ENCODE measurements at places on chromosomes 4 and X.

- peak; percentile 54 for DNase-seq
These were observed 13.0 kb upstream of the ODAPH start for GRCh38 chr4:75542824-75543223.

GRCh38 chr4:33386764-33387163 is 2666.6 kb downstream of the PCDH7 start:
- no peak for DNase-seq

DNA sequence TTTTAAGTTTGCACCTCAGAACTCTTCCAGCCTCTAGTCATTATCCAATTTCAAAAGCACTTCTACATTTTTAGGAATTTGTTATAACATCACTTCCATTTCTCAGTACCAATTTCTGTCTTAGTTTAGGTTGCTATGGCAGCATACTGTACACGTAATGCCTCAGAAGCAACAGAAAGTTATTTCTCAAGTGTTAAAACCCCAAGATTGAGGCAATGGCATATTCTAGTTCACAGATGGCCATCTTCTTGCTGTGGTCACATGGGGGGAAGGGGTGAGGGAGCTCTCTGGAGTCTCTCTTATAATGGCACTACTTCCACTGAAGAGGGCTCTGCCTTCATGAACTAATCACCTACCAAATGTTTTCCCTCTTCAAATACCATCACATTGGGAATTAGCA is 220.3 kb upstream of the CTSO start:
- DNase-seq, result no peak

GRCh38 chr4:4417886-4418285 is 31.0 kb downstream of the NSG1 start:
- no peak for DNase-seq

- DNase-seq, result peak; percentile 78
These were observed 9.6 kb downstream of the DRP2 start for GRCh38 chrX:101229170-101229569.

DNA sequence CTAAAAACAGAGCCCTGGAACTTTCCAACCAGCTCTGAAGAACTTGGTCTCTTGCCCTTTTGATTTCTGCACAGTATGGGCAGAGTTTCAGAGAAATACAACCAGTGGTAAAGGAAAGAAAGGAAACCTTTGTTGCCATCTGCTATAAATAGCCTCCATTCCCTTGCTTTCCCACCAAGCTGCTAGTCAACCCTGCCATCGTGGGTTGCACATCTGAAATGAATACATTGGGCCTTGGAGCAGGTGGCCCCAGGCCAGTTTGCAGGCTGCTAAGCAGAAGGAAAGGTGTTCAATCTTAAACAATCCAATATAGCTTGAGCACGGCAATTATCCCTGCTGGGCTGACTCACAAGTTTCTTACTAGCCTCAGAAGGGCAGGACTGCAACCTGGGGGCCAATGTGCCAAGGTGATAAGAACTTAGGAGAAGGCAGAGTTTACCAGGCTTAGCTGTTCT is 142.5 kb downstream of the PPARGC1A start:
- no peak for DNase-seq

GRCh38 chr4:186534056-186534455 is 21.3 kb downstream of the MTNR1A start:
- DNase-seq, result no peak

- DNase-seq, result peak; percentile 60
These were observed 93.0 kb upstream of the ARHGAP24 start for GRCh38 chr4:85381968-85382367.

DNA sequence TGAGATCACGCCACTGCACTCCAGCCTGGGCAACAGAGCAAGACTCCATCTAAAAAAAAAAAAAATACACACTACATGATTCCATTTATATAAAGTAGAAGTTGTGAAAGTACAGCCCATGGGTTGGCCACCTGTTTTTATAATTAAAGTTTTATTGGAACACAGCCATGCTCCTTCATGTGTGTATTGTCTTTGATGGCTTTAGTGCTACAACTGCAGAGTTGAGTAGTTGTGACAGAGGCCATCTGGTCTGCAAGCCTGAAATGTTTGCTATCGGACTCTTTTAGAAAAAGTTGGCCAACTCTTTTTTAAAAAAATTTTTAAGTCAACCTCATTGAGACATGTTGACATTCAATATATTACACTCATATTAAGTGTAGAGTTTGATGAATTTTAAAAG is 41.2 kb upstream of the DUSP21 start:
- no peak for DNase-seq

DNA sequence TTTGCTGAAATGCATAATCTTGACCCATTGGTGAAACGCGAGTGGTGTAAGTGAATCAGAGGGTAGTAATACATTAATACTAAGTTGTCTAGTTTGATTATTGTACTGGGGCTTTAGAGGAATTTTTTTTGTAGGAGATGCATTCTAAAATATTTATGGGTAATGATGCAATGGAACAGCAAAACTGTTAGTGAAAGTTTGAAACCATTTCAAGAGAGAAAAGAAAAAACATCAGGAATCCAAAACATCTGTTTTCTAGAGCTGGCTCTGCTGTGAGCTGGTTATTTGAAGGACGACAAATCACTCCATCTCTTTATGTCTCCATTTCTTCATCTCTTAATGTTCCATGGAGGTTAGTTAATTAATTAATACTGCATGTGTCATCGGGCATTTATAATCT is 351.9 kb upstream of the FAT1 start:
- DNase-seq, result no peak

DNA sequence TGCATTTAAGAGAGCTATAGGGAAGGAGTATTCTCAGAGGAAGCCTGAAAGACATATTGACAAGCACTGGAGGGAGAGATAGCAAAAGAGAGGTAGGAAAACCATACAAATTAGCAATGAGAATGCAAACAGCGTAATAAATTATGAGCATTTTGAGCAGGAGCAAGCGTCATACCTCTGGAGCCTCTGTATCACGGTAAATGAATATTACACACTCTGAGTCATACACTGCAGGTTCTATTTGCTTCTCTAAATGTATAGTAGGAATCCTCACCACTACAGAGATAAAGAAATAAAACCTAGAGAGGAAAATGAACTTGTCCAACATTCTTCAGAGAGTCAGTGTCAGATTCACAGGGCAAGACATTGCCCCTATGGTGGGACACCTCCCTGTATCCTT is 46.4 kb upstream of the GABRE start:
- no peak for DNase-seq

GRCh38 chr4:176011529-176011928 is 54.1 kb upstream of the WDR17 start:
- DNase-seq, result no peak

DNA sequence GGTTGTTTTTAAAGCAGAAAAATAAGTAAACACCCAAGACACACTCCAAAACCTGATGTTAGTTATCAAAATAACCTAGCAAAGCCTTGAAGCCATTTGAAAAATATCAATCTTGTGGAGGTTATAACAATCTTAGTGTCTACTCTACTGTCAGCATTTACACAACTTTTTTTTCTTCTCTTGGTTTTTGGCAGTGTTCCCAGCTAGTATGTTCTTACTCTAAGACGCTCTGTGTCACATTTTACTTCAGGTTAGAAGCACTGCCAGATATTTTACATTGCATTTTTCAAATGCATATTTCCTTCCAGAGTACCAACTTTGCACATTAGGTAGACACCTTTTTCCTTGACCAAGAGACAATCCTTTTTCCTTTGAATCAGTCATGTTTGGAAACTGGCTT is 114.0 kb upstream of the INPP4B start:
- DNase-seq, result no peak

- no peak for DNase-seq
These were observed 23.6 kb upstream of the VAMP7 start for GRCh38 chrX:155857561-155857960.

DNA sequence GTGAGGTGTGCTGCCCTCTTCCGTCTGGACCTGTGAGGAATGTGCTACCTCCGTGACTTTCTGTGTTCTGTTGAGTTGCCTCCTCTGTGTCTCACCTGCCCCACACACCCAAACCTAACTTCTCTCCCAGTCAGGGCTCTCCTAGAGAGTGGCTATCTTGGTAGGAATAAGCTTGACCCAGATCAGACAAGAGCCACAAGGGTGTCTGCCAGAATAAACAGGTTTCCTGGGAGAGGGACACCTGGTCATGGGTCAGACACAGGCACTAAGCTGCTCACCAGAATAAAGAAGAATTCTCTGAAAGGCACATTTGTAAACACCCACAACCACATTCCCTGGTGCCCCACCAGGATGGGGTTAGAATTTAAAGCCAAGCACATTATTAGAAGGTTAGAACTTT is 11.1 kb downstream of the ZNF182 start:
- no peak for DNase-seq

DNA sequence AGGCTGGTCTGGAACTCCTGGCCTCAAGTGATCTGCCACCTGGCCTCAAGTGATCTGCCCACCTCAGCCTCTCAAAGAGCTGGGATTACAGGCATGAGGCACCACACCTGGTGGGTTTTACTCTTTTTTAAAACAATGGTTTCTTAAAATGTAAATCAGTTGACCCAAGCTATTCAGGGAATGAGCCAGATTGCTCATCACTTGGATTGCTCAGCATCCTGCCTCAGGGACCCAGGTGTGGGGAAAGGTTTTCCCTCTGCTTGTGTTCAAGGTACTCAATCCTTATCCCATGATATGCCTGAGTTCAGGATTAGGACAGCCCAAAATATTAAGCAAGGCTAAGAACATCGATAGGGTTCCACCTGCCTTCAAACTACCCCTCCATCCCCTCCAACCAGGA is 67.4 kb downstream of the CHRNA9 start:
- DNase-seq, result no peak

GRCh38 chr4:148442832-148443511 is 758 bp upstream of the NR3C2 start:
- DNase-seq, result no peak

- DNase-seq, result no peak
These were observed 102.6 kb downstream of the IL1RAPL2 start for GRCh38 chrX:104668550-104668949.

- DNase-seq, result no peak
These were observed 25.9 kb upstream of the RBPJ start for GRCh38 chr4:26294904-26295303.

GRCh38 chr4:20591571-20591970 is 108.7 kb upstream of the PACRGL start:
- no peak for DNase-seq

GRCh38 chrX:68912113-68912512 is 83.3 kb downstream of the EFNB1 start:
- DNase-seq, result no peak

DNA sequence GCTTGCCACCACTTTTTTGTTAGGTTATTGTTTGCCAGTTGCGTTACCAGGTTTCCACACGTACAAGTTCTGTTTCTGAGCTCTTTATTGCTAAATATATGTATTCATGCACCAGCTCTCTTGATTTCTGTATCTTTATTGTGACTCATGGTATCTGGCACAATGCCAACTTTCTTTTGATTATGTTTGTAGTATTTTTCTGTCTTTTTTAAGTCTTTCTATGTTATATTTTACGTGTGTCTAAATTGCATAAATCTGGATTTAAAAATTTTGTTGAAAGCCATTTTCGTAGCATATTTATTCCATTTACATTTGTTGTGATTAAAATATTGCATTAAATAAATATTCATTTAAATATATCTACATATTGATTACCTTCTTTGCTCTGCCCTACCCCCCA is 73.8 kb downstream of the KDM6A start:
- no peak for DNase-seq

GRCh38 chrX:2546496-2546895 is 45.7 kb upstream of the DHRSX start:
- DNase-seq, result no peak

DNA sequence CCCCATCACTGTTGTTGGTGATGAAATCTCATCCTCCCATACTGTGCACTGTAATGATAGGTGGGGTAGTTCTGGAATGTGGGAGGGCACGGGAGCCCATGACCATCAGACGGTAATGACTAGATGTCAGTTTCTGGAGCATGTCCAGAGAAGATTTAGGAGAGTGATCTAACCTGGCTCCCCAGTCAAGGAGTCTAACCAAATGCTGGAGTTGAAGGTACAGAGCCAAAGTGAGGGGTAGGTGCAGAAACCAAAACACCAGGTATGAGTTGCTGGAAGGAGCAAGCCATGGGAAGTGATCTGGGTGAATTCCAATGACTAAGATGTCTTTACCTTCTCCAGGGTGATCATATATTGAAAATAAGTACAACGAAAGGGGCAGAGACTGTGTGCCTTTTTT is 296.9 kb downstream of the INPP4B start:
- DNase-seq, result no peak

DNA sequence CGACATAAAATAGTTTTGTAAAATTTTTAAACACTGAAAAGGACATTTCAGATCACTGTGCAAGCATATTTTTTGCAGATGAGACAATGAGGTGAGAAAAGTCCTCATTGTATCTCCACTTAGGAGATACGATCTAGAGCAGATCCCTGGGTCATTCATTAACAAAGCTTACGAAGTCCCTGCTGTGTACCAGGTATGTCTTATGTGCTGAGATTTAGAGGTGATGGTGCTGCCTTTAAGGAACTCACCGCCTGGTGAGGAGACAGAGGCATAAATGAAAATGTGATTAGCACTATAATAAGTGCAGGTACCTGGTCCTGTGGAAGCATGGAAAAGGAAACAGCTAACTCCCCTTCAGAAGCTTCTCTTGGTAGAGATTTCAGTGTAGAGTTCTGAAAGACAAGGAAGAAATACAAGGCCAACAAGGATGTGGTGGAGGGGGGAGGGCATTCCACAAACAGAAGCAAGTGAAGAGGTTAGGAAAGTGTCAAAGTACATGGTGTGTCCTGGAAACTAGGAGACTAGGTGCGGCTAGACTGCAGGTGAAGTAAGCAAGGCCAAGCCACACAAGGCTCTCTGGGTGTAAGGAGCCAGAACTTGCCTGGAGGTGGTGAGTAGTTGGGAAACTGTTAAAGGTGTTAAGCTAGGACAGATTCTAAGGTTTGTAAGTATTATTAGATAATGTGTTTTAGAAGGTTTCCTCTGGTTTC is 1.5 kb upstream of the NDNF start:
- no peak for DNase-seq

- peak; percentile 7 for DNase-seq
These were observed 22.9 kb upstream of the COX7B2 start for GRCh38 chr4:46931981-46932380.

DNA sequence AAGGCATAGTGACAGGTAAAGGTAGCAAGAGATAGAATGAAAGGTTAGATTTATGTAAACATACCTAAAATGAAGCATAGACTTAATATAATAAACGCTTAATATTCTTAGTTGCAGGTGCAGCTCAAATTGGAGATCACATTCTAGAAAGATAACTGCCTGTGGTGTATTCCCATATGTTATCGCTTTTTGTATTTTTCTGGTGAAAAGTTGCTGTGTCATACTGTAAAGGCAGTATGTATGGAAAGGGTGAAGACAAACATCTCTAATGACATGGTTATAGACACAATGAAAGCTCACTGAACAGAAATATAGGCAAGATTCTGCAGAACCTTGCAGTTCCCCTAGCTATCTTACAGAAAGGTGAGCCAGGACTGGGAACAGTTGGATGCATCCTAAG is 240.3 kb downstream of the DCLK2 start:
- DNase-seq, result no peak
